ENCODE measurements at places on chromosomes 11 and 22.

GRCh38 chr11:47538741-47539565, 14.0 kb downstream of the CELF1 start:
- peak; percentile 61 for DNase-seq

DNA sequence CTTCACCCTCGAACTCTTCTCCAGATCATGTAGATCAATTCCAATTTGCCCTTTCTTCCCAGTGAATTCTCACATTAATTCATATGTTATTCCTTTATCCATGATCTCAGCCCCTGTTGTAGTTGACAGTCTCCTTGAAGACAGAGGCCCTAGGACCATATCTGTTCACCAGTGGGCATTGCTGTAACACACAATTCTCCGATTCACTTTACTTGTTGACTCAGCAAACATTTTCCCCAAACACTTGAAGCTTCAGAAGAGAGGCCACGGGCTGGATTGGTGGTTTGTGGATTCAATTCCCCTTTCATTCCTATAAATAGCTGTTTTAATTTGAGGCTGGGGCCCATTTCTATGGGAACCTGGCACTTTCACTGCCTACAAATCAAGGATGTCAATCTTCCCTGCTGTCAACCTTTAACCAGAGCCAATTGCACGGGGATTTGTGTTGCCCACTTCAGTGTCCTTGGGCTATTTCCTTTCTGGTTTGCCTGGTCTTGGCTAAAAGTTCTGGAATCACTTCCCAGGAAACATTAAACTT, 393.0 kb upstream of the KIRREL3 start:
- no peak for DNase-seq

- no peak for DNase-seq
Observed at GRCh38 chr11:27274854-27275395, 88.1 kb downstream of the CCDC34 start.

DNA sequence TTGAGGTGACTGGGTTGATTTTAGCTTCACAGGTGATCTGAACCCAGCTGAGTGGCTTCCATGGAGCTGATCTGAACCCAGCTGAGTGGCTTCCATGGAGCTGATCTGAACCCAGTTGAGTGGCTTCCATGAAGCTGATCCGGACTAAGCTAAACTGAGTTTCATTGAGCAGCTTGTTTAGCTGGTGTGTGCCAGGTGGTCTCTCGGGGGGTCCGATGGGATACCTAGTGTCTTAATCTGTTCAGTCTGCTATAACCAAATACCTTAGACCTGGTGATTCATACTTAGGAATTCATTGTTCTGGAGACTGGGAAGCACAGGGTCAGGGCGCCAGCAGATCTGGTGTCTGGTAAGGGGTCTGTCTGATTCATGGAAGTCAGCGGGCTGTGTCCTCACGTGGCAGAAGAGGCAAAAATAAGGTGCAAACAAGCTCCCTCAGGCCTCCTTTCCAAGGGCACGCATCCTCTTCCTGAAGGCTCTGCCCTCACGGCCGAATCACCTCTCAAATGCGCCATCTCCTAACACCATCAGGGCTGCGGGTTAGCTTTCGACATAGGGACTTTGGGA, 52.5 kb upstream of the KCNQ1OT1 start:
- no peak for DNase-seq

GRCh38 chr11:24622262-24622661, 125.4 kb downstream of the LUZP2 start:
- no peak for DNase-seq

- DNase-seq: no peak
Observed at GRCh38 chr11:30171661-30172060, 59.2 kb upstream of the FSHB start.

DNA sequence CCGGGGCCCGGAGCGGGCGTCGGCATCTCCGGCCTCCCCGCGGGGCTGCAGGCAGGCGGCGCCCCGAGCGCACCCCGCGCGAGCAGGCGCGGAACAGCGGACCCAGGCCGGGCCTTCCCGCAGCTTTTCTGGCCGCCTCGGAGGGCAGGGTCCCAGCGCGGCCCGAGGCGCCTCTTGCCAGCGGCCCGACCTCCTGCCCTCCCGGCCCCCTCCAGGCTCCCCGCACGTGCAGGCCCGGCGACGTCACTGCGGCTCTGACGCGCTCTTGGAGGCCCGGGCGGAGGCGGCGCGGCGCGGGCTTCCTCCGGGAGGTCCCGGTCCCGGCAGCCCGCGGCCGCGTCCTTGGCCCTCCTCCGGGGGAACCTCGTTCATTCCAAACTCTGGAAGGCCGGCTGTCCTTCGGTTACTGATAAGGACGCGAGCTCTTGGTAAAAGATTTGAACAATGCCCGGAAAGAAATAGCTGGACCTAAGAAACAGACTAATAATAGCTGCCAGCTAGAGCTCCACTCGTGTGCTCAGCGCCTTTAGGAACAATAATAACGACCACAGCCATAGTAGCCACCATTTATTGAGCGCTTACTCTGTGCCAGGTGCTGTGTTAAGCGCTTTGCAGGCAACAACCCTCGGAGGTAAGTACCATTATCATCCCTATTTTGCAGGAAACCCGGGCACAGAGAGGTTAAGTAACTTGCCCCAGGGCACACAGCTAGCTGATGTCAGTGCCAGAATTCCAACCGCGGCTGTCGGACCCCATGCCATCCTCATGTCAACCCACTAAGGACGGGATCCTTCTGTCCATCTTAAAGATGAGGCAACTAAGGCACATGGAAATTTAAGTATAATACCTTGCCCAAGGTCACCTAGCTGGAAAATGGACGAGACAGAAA, 39.1 kb upstream of the CREB3L1 start:
- peak; percentile 8 for DNase-seq

DNA sequence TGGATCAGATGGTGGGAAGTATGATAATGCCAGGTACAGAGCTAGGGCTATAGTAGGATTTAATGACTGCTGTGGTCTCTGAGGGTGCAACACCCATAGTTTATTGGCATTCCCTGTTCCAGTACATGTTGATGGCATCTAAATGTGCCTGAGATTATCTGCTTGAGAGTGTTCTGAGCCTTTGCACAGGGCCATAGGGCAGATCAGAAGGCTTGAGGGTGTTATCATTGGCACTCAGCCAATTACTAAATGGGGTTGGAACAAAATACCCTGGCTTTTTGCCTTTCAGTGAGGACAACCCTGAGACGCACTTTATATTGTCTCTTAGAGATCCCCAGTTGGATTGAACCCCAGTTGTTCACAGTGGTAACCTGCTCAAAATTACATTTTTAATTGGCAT, 6.7 kb downstream of the SLC5A12 start:
- no peak for DNase-seq

DNA sequence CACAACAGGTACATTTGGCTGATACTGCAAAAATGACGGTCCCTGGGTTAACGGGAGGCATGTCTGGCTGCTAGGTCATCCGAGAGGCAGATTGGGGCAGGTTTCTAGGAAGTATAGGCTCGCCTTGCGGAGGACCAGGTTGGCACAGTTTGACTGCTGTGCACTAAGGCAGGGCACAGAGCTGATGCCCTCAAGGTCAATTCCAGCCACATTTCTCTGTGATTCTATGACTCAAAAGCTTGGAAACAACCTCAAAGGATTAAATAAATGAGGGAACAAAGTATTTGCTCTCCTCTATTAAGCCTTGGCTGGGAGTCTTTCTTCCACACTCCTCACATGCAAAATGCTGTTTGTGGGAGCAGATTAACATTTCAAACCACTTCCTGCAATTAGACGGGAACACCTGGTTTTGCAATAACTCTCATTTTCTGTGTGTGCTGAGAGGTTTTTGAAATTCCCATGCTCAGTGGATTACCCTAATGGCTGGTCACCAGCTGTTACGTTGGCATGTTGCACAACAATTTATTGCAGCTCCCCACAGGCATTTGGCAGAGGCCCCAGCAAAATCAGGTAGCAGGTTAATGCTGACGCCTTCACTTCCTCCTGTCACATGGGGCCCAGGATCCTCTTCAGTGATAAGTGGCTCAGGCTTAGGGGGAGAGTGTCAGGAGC, 61.0 kb upstream of the PLET1 start:
- DNase-seq: peak; percentile 96

DNA sequence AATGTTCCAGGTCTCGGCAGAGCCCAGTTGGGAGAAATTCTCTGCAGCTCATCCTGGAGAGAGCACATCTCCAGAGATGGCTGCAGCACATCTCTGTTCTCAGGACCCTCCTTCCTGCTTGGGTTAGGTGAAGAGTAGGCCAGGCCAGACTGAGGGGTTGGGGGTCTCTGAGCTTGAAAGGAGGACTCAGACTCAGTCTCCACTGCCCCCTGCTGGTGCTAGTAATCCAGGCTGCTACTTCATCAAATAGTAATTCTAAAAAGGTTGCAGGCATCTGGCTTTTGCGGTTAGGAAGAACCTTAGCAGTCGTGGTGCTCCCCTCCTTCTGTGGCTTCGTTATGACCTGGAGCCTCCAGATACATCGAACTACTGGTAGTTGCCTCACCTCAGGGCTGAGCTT, 9.7 kb downstream of the TUB start:
- DNase-seq: no peak

DNA sequence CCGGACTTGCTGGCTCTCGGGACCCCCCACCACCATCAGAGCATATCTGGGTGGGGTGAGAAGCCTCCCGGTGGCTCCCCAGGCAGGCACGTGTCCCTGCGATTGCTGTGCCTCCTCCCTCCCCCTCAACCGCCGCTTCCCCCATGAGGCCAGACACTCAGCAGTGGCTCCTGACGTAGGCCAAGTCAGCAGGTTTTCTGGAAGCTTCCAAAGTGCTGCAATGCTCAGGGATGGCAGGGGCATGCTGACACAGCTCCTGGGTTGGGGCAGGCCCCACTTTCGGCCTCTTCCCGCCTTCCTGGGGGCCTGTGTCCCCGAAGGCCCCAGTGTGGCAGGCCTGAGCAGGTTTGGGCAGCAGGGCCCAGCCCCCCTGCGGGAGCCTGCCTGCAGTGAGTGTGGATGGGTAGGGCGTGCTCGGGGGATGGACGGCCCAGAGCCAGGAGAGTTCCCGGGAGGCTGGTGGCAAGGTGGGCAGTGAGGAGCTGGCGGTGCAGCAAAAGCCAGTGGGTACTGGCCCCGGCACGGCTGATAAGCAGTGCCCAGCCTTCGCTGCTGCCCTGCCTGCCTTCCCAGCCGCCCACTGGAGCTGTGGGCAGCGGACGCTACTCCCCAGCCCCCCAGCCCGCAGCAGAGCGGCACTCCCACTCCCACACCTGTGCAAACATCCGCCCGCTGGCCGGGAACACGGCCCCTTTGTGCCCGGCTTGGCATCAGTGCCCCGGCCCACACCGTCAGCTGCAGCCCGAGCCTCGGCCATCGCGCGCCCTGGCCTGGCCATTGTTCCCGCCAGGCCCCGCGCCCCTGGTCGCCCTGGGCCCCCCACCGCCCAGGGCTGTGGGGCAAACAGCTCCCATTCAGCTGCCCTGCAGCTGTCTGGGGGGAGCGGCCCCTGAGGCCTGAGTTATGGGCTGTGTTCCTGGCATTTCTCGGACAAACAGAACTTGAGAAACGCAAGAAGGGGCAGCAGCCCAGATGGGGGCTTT, 125.0 kb downstream of the KCNQ1OT1 start:
- no peak for DNase-seq

DNA sequence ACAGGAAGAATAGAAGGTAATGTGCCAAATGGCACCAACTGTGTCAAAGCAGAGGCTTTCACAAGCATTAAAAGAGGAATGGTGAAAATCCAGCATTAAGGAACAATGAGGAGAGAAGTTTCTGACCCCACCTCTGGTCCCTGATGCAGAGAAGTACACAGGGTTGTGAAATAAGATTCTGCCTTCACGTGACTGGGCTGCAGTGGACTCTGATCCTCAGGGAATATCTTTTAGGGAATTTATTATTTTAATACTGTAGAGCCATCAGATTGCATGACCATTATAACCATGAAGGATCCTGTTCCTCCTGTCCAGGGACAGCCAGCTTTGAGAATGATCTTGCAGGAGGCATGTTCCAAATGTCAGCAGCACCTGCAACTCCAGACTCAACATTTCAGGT, 74.4 kb upstream of the FAR1 start:
- DNase-seq: no peak

DNA sequence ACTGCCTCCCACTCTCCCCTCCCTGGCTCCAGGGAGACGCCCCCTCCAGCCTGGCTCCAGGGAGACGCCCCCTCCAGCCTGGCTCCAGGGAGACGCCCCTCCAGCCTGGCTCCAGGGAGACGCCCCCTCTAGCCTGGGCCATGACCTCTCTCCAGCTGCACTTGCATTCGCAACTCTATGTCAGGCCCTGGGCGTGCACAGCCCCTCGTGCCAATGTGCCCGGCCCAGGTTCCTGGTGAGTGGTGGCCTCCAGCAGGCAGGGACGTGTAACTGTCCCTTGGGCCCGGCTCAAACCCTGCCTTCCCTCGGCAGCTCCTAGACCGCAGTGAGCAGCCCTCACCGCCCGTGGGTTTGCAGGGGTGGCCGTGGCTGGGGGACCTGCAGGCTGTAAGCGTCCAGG, 6.9 kb downstream of the MUC6 start:
- no peak for DNase-seq

DNA sequence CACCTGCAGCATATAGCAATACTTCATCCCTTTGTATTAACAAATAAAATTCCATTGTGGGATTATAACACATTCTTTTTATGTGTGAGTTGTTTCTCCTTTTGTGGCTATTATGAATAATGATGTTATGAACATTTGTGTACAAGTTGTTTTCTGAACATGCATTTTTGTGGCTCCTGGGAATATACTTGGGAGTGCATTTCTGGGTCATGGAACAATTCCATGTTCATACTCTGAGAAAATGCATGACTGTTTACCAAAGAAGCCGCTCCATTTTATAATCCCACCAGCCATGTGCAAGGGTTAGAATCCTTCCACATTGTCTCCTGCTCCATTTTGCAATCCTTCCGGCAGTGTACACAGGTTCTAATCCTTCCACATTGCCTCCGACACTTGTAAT, 713.8 kb downstream of the TBC1D22A start:
- no peak for DNase-seq

GRCh38 chr11:125873881-125874555, 13.4 kb upstream of the HYLS1 start:
- no peak for DNase-seq

- no peak for DNase-seq
Observed at GRCh38 chr11:67504950-67505581, at the start of gene PITPNM1. Gene PITPNM1, minus strand, starts transcription at chr11:67505363. Its CDS starts 1,183 bp downstream, at chr11:67504180.

- DNase-seq: no peak
Observed at GRCh38 chr22:29167032-29167911, 38.4 kb upstream of the EMID1 start.

- no peak for DNase-seq
Observed at GRCh38 chr11:2666401-2666741, 33.4 kb downstream of the KCNQ1OT1 start.

- DNase-seq: no peak
Observed at GRCh38 chr22:40509401-40510134, 127.0 kb downstream of the MRTFA start.

- no peak for DNase-seq
Observed at GRCh38 chr11:12587333-12587991, 86.8 kb upstream of the TEAD1 start.

GRCh38 chr11:107139396-107139795, 121.1 kb upstream of the GUCY1A2 start:
- no peak for DNase-seq

DNA sequence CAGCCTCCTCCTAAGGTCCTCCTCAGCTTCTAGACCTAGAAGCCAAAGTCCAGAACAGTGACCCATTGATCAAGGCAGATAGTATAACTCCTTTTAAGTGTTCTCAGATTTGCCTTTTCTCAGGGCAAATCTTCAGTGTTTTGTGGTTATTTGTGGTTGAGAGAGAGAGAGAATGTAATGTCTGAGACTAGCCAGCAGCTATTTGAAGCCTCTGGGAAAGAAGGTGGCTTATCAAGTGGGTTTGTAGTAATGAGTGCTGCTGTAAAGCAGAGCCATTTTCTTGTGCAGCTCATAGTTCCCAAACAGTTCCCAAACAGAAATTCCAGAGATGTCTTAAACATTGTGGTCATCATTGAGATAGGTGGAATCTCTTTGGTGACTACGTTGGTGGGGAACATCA, 89.5 kb downstream of the RNF169 start:
- DNase-seq: no peak

Data from NCI-H2029 (cell line).